Mesothelial cell of epicardium (in vitro differentiated cells): ENCODE measurements at places on chromosomes 1 and 21.

GRCh38 chr1:53736290-53736689 lies 2.7 kb downstream of the GLIS1 start:
- DNase-seq = no peak

GRCh38 chr1:80987106-80987505 lies 813.6 kb upstream of the ADGRL2 start:
- DNase-seq = no peak

DNA sequence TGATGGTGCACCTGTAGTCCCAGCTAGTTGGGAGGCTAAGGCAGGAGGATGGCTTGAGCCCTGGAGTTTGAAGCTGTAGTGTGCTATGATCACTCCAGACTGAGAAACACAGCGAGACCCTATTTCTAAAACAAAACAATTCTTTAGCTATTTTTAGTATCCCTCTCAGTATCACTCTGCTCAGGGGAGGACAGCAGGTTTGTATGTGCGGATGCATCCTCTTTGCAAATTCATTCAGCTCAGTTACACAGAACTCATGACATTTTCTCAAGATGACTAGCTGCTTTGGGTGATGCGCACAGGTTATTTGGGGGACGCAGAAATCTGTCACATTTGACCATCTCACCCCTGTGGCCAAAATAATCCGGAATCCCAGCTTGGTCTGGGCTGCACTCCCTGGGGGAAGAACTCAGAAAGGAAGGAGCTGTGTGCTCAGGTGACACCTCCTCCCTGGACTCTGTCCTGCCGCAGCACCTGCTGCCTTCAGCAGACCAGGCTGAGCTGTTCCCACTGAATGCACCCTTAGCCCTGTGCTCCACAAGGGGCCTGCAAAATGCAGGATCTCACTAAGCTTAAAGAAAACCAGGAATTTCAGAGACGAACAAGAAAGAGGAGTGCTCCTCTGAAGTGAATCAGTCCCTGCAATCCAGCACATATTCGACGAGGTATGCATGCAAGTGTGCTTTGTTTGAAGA lies 89.5 kb upstream of the PGBD5 start:
- no peak for DNase-seq

DNA sequence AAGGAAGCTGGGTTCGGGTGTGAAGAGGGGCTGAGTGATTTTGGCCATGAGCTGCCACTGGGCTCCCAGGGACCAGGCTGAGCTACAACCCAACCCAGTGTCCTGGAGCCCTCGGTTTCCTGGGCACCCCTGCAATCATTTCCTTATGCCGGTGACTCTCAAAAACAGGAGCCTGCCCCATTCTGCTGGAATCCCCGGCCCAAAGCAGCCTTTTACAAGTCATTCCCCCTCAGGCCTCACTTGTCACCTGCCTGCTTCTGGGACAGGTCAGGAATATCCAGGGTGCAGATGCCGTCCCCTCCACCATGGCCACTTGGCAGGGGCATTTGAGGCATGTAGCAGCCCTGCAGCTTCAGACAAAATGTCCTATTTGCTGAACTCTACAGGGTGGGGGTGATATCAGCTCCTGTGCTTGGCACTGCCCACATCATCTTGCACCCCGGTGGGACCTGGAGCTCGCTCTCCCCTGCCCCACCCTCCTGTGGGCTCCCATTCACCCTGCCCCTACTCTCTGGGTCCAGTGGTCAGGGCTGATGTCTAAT lies 30.0 kb downstream of the CDK18 start:
- DNase-seq = no peak

- DNase-seq = no peak
These were observed 37.2 kb downstream of the NUP210L start for GRCh38 chr1:154117642-154118041.

- no peak for DNase-seq
These were observed 16.7 kb downstream of the UAP1 start for GRCh38 chr1:162578071-162578700.

- DNase-seq = peak; percentile 62
These were observed at the start of gene CBR1 for GRCh38 chr21:36069713-36070583. Gene CBR1, plus strand, starts transcription at chr21:36070024. Its CDS starts 92 bp downstream, at chr21:36070116.

DNA sequence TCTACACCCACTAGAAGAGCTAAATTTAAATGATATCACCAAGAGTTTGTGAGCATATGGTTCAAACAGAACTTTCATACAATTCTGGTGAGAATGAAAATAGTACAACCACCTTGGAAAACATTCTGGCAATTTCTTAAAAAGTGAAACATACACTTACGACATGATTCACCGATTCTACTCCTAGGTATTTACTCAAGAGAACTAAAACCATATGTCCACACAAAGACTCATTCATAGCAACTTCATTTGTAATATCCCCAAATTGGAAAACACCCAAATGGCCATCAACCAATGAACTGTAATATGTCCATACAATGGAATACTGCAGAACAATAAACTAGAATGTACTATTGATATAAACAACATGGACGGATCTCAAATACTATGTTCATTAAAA lies 51.2 kb upstream of the ADAM30 start:
- DNase-seq = no peak

- no peak for DNase-seq
These were observed 15.3 kb downstream of the TMEM201 start for GRCh38 chr1:9603766-9604753.

DNA sequence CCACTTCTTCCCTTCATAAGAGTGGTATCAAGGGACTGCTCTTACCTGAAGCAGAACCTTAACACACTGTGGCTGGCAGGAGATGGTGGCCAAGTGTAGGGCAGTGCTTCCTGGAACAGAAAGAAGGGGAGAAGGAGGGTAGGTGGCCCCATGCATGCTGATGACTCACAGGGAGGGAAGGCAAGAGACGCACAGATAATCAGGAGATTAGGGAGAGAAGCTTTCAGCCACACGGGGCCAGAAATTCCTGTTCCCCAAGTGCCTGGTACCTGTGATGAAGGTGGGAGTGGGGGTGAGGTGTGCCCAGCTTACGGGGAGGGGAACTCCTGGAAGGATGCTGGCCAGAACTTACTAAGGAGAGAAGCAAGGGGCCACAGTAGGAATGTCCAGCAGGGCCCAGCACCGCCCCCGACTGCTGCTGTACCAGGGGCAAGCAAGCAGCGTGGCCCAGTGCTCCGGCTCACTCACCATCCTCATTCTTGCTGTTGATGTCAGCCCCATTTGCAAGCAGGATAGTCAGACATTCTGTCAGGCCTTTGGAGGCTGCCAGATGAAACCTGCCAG lies 7.7 kb downstream of the ANKRD35 start:
- no peak for DNase-seq

- DNase-seq = no peak
These were observed 361 bp upstream of the LMX1A start for GRCh38 chr1:165356876-165357275.

GRCh38 chr1:100358210-100358609 lies 5.9 kb downstream of the CDC14A start:
- no peak for DNase-seq

GRCh38 chr21:28832013-28832714 lies 160.5 kb downstream of the LTN1 start:
- no peak for DNase-seq

DNA sequence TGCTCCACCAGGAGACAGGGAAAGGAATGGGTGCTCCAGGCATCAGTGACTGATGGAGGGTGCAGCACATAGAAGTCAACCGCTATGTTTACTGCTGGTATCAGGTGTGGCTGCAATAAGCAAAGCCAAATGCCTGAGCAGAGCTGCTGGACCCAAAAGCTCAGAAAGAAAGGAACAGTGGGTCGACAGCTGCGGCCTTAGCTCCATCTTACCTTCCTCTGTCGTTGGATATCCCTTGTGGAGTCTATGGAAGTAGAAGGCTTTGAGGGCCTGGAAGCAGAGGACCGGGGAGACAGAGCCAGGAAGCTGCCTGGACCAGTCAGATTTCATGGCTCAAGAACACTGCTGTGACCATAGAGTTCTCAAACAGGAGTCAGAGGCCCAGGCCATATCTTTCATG lies 45.3 kb downstream of the RIMS3 start:
- no peak for DNase-seq

DNA sequence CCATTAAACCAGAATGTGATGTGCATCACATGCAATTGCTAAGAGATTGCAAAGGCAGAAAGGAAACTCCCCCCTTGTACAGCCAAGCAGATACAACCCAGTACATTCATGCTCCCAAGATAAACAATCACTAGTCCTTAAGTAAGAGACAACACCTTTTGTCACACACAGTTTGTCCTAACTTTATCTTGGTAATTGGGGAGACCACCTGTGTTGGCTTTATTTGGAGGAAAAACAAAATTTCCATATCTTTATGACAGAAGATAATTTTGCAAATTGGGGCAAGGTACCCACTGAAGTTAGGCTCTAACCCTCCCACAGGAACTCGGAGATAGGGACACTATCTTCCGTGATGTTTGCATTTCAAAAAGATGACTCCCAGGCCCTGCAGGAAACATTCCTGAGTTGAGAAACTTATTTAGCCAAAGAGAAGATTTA lies 175.0 kb upstream of the TNR start:
- DNase-seq = no peak
